ENCODE measurements at places on chromosomes 12 and 14. TPM values are rescaled to one million over a fixed set of nuclear protein-coding genes. Genes with fewer than 3 reads are reported as not detected.

The FGF23 gene
- total RNA-seq = not detected

- DNase-seq = no peak
Measured at GRCh38 chr12:5561057-5561456, 129.1 kb downstream of the NTF3 start.

DNA sequence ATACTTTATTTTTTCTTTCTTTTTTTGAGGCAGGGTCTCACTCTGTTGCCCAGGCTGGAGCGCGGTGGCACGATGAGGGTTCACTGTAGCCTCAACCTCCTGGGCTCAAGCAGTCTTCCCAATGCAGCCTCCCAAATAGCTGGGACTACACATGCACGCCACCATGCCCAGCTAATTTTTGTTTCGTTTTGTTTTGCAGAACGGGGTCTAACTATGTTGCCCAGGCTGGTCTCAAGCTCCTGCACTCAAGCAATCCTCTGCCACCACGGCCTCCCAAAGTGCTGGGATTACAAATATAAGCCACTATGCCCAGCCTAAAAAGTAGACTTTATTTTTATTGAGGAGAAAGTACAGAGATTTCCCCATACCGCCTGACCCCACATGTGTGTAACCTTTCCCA lies 4.7 kb upstream of the MSI1 start:
- no peak for DNase-seq

DNA sequence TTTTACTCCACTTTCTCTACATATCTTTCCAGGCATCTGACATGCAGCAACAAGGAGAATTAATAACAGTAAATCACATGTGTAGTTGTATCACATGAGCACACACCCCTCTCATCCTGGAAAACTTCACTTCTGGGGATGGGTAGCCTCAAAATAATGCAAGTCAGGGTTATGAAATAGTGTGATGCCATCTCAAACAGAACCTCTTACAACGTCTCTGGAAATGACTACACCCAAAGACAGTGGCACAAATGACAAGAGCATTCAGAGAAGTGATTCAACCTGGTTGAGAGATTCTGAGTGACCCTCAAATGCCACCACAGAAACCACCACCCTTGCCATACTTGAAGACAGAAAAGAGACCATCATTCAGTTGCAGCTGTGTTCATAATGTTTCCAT lies 2.8 kb downstream of the DIO2 start:
- DNase-seq = no peak

- no peak for DNase-seq
Measured at GRCh38 chr12:54351341-54351740, 12.9 kb downstream of the GPR84 start.

DNA sequence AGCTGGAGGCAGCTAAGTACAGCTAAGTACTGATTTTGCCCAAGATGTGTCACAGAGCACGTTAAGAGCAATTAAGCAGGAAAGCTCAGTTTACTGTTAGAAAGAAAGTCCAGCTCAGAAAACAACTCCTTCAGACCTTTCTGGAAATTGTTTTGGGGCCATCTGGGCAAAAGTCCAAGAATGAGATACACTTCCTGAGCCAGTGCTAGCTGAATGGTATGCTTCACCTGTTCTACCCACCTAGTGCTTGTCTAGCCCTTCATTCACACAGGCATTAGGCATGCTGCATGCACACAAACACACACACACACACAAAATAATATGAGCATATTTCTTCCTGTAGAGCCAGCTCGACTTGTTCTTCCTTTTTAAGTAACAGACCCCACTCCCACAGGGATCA lies 6.6 kb upstream of the IKZF4 start:
- no peak for DNase-seq

The PTGER2 gene
- total RNA-seq = 2.8 TPM

The MAGOHB gene
- 37.8 TPM for total RNA-seq

The USP44 gene
- total RNA-seq = 0.67 TPM

The IRAK3 gene
- total RNA-seq = 0.37 TPM
